ENCODE measurements at places on chromosomes 1 and 21. TPM values are rescaled to one million over a fixed set of nuclear protein-coding genes. Genes with fewer than 3 reads are reported as not detected.

CDA gene
- total RNA-seq = 1.4 TPM

TBX19 gene
- 0.94 TPM for total RNA-seq

ITLN1 gene
- not detected for total RNA-seq

SPATA1 gene
- total RNA-seq = 0.82 TPM

SPATA45 gene
- total RNA-seq = not detected

DSTYK gene
- total RNA-seq = 7.9 TPM

KLF17 gene
- not detected for total RNA-seq

MATN1 gene
- 0.13 TPM for total RNA-seq

TTC24 gene
- not detected for total RNA-seq

LRRIQ3 gene
- 0.16 TPM for total RNA-seq

SERPINC1 gene
- not detected for total RNA-seq

PAQR7 gene
- total RNA-seq = 9.1 TPM

TSACC gene
- total RNA-seq = 0.32 TPM

PGBD5 gene
- total RNA-seq = 0.25 TPM

LAMC1 gene
- 412 TPM for total RNA-seq

SH2D1B gene
- total RNA-seq = not detected

NDUFV3 gene
- total RNA-seq = 15.2 TPM

FCRL4 gene
- total RNA-seq = not detected

DIO1 gene
- total RNA-seq = not detected

TCHHL1 gene
- not detected for total RNA-seq

ZNF697 gene
- total RNA-seq = 35.2 TPM

PLA2G2C gene
- not detected for total RNA-seq
